ENCODE measurements at places on chromosomes 5 and 9. TPM values are rescaled to one million over a fixed set of nuclear protein-coding genes. Genes with fewer than 3 reads are reported as not detected.

- no peak for DNase-seq
Observed at GRCh38 chr9:116112236-116112635, 41.4 kb upstream of the PAPPA start.

DNA sequence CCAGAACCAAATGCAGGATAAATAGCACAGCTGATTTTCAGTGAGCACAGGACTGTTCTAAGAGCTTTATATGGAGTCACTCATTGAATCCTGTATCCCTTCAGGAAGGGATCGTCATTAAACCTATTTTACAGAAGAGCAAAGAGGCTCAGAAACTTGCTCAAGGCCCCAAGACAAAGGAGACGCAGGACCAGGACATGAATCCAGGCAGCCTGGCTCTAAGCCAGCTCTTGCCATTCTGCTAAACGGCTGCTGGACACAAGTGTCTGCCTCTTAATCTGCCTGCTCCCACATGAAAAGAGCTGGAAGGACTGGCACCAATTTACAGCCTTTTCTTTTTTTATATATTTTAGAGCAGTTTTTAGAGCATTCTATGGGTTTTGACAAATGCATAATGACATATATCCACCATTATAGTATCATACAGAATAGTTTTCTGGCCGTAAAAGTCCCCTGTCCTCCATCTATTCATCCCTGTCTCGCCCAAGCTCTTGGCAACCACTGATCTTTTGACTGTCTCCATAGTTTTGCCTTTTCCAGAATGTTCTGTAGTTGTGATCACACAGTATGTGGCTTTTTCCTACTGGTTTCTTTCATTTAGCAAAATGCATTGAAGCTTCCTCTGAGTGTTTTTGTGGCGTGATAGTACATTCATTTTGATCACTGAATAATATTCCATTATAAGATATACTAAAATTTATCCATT, 37.5 kb downstream of the RETREG1 start:
- no peak for DNase-seq

- DNase-seq, result peak; percentile 91
Observed at GRCh38 chr5:58460002-58460731, at the start of gene PLK2. Gene PLK2, minus strand, starts transcription at chr5:58460086. Its CDS starts 127 bp downstream, at chr5:58459959.

- no peak for DNase-seq
Observed at GRCh38 chr9:99459919-99460318, 237.8 kb downstream of the SEC61B start.

DNA sequence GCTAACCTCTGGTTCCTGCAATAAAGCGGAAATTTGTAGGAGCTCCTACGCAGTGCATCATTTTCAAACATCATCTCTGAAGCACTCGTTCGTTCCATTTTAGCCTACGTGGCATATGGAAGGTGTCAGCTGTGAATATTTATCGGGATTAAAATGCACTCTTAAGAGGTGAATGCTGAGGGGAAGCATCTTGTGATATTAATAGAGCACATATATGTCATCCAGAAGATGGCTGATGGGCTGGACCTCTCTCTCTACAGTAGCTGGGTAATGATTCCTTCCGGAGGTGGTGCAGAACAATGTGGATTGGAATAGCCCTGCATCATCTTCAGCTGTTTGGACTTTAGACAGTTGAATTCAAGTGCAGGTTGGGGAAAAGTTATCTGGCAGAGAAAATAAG, 478.7 kb downstream of the DMAC1 start:
- DNase-seq, result no peak

The CAMK2A gene
- under 0.01 TPM for total RNA-seq

DNA sequence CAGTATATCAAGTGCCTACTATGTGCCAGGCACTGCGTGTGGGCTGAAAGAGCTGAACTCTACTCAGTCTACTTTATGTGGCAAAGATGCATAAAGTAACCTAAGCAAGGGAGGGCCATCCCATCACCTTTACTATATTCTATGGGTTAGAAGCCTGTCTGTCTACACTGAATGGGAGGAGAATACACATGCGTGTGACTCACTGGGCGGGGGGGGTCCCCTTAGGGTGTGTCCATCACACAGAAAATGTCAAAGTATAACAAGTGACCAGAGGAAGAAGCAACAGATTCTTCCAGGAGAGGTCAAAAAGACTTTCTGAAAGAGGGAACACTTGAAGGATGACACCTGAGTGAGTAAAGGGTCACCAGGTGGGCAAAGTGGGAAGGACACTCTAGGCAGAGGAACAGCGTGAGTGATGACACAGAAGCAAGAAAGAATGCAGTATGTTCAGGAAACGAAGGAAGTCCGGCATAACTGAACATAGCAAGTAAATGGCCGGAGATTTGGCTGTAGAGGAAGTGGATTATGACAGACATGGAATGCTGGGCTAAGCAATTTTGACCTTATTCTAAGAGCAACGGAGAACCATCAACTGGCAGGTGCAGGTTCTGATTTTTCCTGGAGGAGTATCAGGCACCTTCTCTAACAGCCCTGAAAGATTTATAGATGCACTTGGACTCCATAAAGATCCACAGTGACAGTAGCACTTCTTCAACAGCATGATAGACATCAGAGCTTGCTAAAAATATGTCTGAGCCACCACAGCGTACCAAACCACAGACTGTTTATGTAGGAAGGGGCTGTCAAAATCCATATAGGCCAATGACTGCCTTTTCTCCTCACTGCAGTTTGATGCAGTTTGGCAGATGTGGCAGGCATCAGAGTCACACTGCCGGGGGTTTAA, 8.0 kb upstream of the WHRN start:
- peak; percentile 39 for DNase-seq

DNA sequence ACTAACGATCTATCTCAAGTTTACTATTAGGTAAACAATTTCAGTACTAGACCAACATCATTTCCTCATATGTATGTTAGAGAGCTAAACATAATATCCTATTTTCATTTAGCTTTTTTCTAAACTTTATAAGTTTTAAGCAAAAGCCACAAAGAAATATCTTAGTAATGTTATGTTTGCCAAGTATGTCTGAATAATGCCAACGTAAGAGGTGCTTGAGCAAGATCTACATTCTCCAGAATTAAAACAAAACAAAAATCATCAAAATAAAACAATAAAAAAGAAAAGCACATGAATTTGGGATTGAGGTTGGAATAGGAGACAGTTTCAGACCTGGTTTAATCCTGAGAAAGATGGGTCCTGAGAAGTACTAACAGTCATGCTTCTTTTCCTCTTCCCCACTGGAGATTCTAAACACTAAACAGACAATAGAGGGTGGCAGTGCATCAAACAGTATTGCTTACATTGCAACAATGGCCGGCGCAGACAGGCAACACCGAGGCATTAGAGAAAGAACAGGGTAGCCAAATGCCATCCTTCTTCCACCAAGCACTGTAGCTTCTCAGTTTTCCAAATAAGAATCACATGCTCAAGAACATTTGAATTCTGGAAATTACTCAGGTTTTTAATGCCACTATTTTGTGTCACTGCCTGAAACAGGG, 33.6 kb downstream of the CSNK1A1 start:
- DNase-seq, result no peak

The LCP2 gene
- 70.8 TPM for total RNA-seq

The IGIP gene
- total RNA-seq, result 0.81 TPM

DNA sequence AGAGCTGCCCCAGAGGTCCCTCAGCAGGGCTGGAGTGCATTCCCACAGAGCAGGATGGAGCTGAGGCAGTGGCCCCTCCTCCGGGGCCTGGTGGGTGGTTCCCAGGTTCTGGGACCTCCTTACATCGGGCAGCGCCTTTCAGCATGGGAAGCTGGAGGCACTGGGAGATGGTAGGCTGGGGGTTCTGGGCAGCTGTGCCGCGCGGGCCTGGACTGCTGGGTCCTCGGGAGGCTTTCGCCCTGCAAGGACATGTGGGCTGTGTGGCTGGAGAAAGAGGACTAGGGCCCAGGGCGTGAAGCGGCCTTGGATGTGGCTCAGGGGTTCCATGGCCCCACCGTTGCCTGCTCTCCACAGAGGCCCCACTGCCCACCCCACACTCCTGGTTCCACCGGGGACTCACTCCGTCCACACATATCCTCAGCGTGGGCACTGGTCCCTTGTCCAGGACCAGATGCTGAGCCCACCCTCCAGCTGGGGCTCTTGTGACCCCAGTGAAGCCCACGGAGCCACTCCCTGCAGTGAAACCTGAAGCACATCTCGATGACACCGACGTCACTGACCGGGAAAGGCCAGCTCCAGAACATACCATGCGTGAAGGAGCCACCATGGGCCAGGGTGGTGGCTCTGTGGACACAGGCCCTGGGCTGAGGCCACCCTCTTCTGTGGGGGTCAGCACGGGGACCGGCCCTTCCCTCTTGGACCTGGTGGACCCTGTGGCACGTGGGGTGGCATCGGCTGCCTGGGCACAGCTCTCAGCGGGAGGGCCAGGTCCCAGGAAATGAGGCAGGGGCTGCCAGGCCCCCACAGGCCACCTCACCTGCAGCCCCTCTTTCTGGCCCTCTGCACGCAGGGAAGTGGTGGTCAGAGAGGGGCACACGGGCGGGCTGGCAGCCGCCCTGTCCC, 31.5 kb upstream of the NKD2 start:
- no peak for DNase-seq

DNA sequence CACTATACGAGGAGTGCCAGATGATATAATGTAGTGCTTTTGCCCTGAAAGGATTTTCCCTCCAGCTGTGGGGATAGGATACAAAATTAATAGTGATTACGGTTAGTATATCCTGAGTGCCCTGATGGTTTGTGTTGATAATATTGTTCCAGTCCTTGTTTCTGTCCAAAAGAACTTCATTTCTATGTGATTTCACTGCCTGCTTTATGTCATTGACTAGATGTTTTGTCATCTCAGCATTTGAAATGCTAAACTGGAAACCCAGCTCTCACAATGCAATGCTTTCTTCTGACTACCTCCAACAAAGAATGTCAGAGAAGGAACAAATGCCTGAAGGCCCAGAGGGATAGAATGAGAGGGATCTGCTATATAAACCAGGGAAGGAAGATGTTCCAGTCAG, 177.8 kb downstream of the NIPBL start:
- no peak for DNase-seq

- DNase-seq, result no peak
Observed at GRCh38 chr9:19782005-19782404, 6.8 kb downstream of the SLC24A2 start.

- DNase-seq, result peak; percentile 31
Observed at GRCh38 chr9:34869390-34869789, 88.7 kb upstream of the PHF24 start.

The RGS7BP gene
- total RNA-seq, result not detected

- no peak for DNase-seq
Observed at GRCh38 chr5:170809551-170809950, 26.0 kb downstream of the GABRP start.

The ENTPD2 gene
- not detected for total RNA-seq

GRCh38 chr5:64682608-64683007, 7.7 kb upstream of the SHISAL2B start:
- no peak for DNase-seq

The IL3 gene
- not detected for total RNA-seq

GRCh38 chr9:85425153-85425611, 316.6 kb downstream of the AGTPBP1 start:
- DNase-seq, result peak; percentile 61

GRCh38 chr5:147080391-147080790, 154.4 kb upstream of the STK32A start:
- no peak for DNase-seq

DNA sequence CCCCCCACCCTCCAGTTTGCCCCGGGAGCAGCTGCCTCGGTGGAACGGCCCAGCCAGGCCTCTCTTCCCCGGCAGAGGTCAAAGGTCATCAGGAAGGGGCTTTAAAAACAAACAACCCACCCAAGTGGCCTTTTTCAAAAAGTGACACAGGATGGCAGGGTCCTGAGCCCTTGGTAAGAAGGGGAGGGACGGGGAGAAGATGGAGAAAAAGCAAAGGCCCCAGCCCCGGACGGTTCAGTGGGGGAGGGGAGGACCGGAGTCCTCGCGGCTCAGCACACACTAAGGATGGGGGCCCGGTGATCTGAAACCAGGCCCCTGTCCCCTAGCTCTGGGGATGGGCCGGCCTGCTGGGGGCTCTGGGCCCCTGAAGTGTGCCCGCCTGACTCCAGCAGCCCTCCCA, 1.1 kb downstream of the PRRX2 start:
- no peak for DNase-seq

DNA sequence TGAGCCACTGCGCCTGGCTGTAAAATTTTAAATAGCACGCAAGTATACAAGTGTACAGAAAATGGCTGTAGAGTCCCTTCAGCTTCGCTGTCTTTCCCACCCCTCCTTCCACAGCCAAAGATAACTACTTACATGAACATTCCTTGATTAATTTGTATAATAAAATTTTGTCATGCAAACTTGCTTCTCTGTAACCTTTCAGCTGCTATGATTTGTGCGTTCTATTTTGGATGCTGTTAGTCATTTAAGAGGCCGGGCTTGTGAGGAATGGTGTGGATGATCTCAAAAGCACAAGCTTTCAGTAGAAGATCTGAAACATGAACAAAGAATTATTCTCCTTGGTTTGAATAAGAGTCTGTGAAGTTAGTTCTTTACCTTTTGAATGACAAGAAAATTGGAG, 115.0 kb upstream of the TLE1 start:
- DNase-seq, result no peak

GRCh38 chr5:133750356-133750755, 138.0 kb upstream of the FSTL4 start:
- no peak for DNase-seq

DNA sequence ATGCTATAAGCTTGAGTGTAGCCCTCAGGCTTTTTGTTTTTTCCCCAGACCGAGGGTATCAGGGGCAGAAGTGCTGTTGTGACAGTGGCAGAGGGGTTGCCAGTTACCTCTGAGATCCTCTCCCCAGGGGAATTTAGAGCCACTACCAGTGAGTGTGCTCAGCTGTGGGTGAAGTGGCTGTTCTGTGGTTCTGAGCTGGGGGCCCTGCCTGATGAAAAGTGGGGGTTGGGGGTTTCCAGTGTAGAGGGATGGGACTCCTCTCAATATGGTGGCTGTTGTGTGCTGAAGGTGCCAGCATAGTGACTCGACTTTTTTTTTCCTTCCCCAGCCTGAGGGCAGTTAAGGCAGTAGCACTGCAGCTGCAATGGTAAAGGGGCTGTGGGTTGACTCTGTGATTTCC, 506.7 kb downstream of the TMEM232 start:
- no peak for DNase-seq

- DNase-seq, result no peak
Observed at GRCh38 chr9:129874261-129875101, 39.2 kb downstream of the USP20 start.

- DNase-seq, result no peak
Observed at GRCh38 chr5:135916638-135917263, 21.1 kb upstream of the IL9 start.

DNA sequence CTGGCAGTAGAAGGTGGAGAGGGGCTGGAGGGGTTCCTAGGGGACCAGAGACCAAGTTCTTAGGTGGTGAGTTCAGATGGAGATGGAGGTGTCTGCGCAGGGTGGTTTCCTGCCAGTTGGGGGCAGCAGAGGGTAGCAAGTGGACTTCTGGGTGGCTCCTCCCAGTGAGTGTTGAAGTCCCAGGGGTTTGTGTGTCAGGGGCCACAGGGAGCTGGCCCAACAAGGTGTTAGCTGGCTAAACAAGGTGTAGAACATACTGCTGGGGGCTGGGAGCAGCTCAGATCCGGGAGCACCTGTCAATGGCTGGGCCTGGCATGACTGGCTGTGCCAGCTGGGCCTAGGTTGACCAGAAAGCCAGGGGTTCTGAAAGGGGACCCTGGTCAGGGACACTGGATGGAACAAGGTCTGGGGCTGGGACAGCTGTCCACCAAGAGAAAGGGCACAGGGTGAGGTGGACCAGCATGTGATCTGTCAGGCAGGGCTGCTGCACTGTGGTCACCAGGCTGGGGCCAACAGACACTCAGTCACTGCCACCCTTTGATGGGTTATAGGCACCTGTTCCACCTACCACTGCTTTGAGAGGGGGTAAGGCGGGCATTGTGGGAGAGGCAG, 35.6 kb downstream of the DAB2IP start:
- peak; percentile 69 for DNase-seq
